ENCODE measurements at places on chromosomes 1 and 21. TPM values are rescaled to one million over a fixed set of nuclear protein-coding genes. Genes with fewer than 3 reads are reported as not detected.

- DNase-seq, result no peak
Measured at GRCh38 chr1:195867638-195868037, 740.6 kb downstream of the KCNT2 start.

DNA sequence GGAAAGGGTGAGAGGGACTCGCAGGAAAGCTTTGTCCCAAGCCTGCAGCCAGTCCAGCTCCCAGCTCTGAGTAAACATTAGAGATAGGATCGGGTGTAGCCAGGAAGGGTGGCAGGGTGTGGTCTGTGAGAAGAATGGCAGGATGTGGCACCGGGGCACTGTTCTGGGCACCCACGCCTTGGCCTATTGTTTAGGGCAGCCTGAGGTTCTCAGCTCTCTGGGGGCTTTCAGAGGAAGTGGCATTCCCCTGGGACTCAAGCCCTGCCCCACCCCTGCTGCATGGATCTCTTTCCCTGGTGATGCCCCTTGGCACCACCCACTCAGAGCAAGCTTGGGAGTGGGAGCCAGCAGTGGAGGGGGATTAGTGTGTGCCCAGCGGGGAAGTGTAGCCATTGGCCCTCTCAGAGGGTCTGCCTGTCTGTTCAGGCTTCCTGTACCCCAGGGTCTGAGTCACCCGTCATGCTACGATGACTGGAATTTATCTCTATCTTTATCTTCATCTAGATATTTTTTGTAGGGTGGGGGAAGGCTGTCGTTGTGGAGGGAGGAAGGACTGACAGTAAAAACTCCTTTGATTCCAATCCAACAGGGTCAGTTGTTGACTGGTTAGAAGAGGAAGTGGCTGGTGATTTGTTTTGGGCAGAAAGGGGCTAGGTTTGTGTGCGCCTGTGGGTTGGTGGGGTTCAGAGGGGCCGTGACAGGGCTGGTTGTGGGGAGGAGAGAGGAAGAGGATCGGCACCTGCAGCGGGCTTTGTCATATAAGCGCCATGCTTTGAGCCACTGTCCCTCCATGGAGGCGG lies 31.6 kb downstream of the SOX13 start:
- no peak for DNase-seq

GRCh38 chr1:244200596-244200995 lies 149.5 kb downstream of the ZBTB18 start:
- no peak for DNase-seq

- DNase-seq, result no peak
Measured at GRCh38 chr1:117760485-117760884, 154.6 kb downstream of the TENT5C start.

GRCh38 chr1:244437086-244437468 lies 14.6 kb downstream of the ADSS2 start:
- DNase-seq, result no peak

GRCh38 chr1:201080135-201080534 lies 32.1 kb downstream of the CACNA1S start:
- no peak for DNase-seq

DNA sequence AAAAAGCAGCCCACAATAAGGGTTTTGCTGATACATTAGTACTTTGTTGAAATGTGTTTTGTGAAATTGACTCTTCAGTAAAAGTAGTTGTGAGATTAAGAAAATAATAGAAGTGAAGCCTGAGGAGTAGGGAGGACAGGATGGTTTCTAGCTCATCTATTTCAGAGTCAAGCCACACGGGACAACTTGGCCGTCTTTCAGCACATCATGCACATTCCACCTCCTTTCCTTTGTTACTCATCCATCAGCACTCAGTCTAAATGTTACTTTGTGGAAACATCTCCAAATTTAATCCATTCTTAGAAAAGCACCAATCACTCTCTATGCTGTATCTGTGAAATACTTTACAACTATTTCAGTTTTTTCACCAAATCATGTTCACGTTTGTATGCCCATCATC lies 223.3 kb downstream of the FGGY start:
- DNase-seq, result no peak

DNA sequence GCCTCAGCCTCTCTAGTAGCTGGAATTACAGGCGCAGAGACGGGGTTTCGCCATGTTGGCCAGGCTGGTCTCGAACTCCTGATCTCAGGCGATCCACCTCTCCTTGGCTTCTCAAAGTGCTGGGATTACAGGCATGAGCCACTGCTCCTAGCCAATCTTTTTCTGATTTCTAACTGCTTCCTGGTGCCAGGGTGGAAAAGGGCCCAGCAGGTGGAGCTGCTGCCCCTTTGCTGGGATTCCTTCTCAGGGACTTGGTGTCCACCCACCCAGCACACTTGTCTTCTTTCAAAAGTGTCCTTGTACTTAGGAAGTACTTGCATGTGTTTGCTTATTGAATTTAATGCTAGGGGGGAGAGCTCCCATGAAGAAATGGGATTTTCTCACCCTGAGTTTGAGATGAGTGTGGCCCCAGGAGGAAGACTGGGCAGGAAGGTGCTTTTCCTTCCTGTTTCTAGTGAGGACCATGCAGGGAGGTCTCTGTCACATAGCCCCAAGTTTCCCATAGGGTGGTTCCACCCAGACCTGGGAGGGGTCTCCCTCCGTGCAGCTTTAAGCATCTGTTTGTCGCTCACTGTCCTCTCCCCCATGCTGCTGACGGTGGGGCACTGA lies 14.2 kb downstream of the UTP11 start:
- peak; percentile 75 for DNase-seq

DNA sequence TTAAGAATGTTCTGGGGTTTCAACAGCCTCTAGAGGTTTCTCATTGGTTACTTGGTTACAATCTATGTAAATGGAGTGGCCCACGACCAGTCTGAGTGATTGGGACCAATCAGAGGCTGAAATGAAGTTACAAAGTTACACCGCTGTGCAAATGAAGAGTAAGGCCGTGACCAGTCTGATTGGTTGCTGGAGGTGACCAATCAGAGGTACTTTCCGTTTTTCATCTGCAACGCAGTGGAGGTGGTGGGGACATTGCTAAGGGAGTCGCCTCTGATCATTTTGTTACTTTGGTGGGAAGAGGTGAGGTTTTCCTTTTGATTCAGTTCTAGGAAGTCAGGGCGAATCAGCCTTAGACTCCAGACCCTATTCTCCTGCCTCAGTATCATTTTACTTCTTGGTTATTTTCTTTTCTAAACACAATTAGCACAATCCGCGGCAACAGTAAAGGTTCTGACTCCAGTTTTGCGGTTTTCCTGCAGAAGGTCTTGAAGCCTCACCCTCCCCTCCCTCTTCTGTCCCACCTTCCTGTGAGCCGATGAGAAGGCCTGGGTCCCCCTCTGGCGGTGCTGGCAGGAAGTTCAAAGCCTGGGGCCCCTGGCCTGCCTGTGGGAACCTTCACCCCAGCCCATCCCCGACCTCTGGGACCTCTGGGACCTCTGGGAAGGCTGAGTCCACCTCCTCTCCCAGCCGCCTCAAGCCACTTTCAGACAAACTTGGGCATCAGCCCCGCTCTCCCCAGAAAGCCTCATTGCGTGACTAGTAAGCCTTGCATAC lies 38.7 kb upstream of the TTC34 start:
- DNase-seq, result peak; percentile 11

DNA sequence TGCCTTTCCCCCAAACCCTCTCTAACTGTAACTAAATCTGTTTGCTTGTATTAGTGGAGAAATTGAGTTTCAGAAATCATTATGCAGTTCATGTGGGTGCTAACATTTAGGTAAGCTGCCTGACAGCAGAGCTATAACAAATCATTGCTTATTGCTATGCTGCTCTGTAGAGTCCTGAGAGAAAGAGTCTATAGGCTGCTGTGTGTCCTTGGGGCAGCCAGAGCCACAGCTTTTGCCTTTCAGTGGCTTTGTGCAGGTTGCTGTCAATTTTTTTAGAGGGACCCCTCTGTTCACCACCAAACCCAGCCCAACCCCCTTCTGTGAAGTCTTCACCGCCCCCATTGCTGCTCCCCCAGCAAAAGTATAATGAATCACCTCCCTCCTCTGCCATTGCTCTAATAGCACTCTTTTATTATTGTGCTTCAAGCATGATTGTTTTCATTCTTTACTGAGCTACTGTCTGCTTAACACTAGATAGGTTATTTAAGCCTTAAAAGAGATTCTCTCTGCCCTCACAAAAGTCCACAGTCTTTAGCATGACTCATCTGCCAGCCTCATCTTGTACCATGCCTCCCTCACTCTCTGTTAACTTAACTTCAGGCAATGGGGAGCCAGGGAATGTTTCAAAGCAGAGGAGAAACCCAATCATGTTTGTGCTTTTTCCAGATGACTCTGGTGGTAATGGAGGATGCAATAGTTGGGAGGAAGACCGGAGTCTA lies 38.6 kb downstream of the DIRAS3 start:
- DNase-seq, result no peak

GRCh38 chr21:37059181-37059580 lies 13.7 kb downstream of the PIGP start:
- DNase-seq, result no peak

DNA sequence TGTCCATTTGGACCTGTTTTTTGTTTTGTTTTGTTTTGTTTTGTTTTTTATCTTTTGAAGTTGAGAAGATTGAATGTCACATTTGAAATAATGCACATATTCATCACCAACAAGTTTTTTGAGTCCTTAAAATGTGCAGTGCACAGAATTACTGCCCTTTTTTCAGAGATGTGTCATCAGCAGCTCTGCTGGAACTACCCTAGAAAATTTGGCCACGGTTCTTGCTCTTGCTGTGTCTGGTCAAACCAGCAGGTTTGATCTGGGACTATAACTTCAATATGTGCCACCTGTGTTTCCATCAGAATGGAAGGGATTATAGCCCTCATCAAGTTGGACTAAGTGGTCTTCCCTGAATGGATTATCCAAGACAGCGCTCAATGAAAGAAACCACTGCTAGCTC lies 24.1 kb upstream of the CNN3 start:
- DNase-seq, result no peak

DNA sequence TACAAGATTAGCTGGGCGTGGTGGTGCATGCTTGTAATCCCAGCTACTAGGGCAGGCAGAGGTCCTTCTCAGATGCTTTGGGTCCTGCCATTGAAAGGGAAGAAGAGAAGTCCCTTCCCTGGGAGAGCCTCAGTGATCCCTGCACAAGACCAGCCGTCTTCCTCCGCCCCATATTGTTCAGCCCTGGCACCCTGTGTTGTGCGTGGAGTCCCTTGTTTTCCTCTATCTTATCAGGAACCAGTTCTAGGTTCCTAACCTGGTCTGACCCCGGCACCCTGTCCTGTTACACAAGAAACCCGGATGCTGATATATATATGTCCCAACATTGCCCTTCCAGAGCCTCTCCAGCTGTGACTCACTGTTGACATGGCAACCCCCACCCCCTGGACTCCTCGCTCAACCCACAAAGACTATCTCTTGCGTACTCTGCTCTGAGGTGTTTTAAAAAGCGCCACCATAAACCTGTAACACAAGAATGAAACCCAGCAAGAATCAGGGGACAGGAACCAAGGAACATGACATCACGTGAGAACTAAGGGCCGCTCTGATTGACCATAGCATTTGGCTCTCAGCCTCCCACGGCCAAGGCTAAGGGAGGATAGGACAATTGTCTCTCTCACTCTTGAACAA lies 4.8 kb downstream of the MX2 start:
- no peak for DNase-seq

- DNase-seq, result no peak
Measured at GRCh38 chr1:169309178-169310166, 58.1 kb downstream of the NME7 start.

- DNase-seq, result no peak
Measured at GRCh38 chr1:30853350-30853749, 55.2 kb downstream of the SDC3 start.

DNA sequence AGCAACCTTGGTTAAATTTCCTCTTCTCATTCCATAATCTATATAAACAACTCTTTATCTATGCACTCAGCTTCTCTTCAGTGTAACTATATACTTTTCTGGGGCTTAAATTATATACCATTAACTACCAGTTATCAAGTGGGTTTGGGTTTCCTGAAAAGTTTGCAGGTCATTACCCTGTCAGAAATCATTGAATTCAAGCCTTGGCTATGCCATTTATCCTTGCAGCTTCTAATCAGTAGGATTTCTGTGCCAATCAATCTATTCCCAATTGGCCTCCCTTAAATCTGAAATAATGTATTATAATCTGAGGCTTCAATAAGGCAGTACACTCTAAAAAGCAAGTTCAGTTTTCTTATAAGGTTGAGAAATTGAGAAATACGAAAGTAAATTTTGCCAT lies 466.5 kb downstream of the NCAM2 start:
- no peak for DNase-seq

DNA sequence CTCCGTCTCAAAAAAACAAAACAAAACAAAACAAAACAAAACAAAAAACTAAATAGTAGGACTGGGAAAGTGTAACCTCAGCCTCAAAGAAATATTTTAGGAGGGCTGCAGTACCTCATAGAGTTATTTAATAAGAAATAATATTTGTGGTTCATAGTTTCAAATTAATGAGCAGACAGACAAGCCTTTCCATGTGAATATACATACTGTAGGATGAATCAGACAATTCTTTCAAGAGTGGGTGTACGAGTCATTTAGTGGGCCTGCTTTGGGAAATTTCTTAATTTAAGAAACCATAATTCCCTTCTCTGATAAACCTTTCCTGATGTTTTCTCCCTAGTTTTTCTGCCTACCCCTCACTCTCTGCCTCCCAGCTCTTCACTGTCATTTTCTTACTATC lies 52.5 kb downstream of the CDC14A start:
- DNase-seq, result no peak

GRCh38 chr1:43521756-43522155 lies 8.9 kb upstream of the PTPRF start:
- DNase-seq, result no peak

- no peak for DNase-seq
Measured at GRCh38 chr1:22044690-22045420, 7.7 kb upstream of the CDC42 start.

DNA sequence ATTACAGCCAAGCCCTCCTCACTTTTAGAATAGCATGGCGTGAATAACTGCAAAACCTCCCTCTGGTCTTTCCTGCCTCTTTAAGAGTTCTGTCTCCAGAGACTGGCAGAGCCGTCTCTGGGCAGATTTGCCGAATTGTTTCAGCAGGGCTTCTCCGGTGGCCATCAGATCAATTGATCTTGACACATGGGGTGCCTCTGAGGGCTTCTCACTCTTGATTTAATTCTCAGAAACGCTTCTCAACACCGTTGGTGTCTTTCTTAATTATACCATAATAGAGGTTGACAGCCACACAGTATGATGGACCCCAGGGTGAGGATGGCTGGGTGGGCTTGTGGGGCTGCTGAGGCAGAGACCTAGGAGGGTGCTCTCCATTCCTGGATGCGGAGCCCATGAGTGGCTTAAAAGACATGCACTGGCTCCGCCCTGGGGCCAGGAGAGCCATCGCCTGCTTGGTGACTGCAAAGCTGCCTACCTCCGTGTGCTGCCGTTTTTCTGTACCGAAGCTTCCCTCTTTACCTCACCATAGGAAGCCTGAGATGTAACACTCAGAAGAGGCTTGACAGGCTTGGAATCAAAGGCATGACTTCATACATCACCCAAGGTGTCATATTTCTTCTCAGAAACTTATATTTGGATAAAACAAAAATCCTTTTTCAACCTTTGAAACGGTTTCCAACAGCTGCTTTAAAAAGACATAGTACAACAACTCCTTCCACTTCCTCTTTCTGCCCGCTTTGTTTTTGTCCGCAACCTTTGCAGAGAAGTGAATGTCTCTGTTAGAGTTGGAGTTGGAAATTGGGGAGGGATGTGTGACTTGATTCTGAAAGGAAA lies 82.9 kb downstream of the GALNT2 start:
- DNase-seq, result no peak

FCAMR gene
- not detected for total RNA-seq

SHISA4 gene
- 126 TPM for total RNA-seq

PLEKHM2 gene
- total RNA-seq, result 164 TPM

RAD54L gene
- total RNA-seq, result not detected

FAM78B gene
- total RNA-seq, result 9.8 TPM

CELA2B gene
- total RNA-seq, result not detected

OR2T11 gene
- total RNA-seq, result not detected

KPRP gene
- total RNA-seq, result not detected

TMEM61 gene
- total RNA-seq, result not detected

FCGR2B gene
- 11.3 TPM for total RNA-seq

All from psoas muscle (tissue), 8 donors.